Left lung (tissue), 14 donors: ENCODE measurements at places on chromosomes 11 and 22. TPM values are rescaled to one million over a fixed set of nuclear protein-coding genes. Genes with fewer than 3 reads are reported as not detected.

DNA sequence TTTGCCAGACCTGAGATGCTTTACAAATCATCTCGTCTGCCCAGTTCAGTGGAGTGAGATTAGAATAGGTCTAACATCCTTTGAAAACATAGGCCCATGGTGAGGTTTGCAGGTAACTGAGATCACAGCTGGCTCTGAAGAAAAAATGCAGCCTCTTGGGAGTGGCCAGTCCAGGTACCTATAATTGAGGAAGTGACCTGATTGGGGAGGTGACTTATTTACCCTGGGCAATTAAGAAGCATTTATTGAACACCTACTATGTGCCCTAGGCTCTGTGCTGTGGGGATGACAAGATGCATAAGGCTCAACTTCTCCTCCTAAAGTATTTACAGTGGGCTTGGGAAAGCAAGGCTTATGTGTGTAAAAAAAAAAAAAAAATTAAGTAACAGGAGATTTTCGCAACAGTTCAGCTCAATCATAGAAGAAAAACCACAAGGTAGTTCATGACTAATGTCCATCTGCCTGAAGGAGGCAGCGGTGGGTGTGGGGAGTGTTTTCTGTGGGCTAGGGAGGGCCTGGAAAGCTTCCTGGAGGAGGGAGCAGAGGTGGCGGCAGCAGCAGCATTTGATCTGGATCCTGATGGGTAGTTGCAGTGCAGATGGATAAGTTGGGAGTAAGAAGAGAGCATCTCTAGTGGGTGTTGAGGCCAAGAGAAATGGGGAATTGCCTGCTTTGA, 16.1 kb downstream of the MICAL2 start:
- no peak for DNase-seq

- DNase-seq: no peak
Observed at GRCh38 chr11:125165111-125165842, 726 bp downstream of the PKNOX2 start.

GRCh38 chr11:15649371-15650104, 534.8 kb downstream of the INSC start:
- DNase-seq: no peak

DNA sequence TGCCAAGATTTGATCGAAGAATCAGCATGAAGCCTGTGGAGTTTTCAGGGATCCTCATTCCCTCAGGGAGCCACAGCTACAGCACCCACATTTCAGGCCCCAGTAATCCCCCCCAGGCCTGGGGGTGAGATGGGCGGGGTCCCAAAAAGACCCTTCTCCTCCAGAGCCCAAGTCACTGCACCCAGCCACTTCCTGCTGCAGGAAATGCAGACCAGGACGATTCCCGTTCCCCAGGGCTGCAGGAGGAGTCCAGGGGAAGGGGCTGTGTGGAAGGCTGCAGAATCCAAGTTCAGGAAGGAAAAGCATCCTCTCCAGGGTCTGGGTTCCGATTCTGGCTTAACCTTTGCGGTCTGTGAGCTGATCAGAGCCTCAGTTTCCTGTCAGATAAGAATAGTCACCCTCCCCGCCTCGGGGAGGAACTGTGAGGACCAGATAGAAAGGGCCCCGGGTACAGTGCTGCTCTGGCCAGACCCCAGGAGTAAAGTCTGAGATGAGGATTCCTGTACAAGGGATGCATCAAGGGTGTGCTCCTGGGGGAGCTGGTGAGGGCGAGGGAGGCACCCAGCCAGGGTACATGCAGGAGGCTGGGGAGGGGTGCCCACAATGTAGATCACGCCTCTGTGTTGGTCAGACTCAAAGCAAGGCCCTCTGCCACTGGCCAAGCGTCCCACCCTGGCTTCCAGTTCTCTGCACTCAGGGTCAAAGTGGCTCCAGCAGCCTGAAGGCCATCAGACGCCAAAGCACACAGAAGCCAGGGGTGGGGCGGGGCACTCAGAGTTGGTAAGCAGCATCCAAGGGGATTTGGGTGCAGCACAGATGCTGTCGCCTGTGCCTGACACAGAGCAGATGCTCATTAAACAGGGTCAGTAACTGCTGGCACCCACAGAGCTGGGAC, 30.1 kb upstream of the TP53I11 start:
- peak; percentile 51 for DNase-seq

- DNase-seq: no peak
Observed at GRCh38 chr11:60701469-60701818, 2.0 kb downstream of the MS4A8 start.

DNA sequence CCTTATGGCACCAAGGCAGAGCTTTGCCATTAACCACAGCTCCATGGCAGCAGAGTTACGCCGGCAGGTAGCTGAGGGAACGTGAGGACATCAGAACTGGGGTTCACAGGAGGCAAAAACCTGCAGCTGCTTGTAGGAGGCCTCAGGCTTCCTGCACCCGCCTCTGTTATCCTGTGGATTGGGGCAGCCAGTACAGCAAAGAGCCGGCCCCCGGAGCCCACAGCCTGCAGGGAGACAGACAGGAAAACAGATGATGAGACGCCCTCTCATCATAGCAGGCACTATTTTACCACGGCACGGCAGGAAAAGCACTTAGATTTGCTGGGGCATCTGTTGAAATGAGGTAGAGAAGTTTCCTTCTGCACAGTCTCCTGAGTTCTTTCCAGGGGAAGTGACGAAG, 870.3 kb downstream of the TBC1D22A start:
- DNase-seq: no peak

DNA sequence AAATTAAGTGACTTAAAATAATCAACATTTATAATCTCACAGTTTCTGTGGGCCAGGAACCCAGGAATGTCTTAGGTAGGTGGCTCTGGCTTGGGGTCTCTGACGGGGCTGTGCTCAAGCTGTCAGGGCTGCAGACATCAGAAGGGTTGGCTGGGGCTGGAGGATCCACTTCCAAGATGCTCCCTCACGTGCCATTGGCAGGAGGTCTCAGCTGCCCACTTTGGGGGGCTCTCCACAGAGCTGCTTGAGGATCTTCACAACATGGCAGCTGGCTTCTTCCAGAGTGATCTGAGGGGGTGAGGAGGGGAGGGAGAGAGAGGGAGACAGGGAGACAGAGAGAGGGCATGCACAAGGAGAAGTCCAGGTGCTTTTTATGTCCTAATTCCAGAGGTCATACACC, 18.1 kb downstream of the SLC2A11 start:
- DNase-seq: no peak

- no peak for DNase-seq
Observed at GRCh38 chr22:45975164-45976161, 1.5 kb downstream of the WNT7B start.

DNA sequence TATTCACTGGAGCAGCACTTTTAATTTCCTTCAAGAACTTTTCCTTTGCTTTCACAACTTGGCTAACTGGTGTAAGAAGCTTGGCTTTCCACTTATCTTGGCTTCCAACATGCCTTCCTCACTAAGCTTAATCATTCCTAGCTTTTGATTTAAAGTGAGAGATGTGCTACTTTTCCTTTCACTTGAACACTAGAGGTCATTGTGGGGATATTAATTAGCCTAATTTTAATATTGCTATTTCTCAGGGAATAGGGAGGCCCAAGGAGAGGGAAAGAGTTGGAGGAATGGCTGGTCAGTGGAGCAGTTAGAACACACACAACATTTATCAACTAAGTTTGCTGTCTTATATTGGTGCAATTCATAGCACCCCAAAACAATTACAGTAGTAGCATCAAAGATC, 24.6 kb upstream of the CCDC90B start:
- DNase-seq: no peak

GRCh38 chr11:22668005-22668796, 1.8 kb downstream of the GAS2 start:
- DNase-seq: no peak

DNA sequence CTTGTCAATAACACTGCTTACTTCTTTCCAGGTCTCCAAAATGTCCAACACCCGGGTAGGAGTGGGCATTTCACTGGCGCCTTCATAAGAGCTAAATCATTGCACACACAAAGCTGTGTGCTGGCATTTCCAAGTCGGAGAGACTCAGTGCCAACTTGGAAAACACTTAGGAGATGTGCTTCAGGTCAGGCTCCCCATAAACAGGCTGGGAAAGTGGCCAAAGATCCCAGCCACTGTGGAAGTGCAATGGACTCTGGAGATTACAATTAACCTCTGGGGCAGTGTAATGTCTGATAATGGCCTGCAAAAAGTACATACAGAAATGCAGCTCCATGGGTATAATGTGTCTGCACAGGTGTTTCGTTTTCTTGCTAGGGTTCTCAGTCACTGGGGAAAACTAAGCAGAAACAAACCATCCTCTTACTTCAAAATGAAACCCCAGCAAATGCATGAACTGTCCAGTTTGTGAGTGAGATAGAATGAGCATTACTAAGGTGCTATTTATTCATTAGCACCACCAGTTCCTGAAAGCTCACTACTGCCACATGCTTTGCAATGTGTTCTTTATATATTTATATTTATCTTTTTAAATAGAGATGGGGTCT, 79.0 kb downstream of the ABTB2 start:
- DNase-seq: no peak

DNA sequence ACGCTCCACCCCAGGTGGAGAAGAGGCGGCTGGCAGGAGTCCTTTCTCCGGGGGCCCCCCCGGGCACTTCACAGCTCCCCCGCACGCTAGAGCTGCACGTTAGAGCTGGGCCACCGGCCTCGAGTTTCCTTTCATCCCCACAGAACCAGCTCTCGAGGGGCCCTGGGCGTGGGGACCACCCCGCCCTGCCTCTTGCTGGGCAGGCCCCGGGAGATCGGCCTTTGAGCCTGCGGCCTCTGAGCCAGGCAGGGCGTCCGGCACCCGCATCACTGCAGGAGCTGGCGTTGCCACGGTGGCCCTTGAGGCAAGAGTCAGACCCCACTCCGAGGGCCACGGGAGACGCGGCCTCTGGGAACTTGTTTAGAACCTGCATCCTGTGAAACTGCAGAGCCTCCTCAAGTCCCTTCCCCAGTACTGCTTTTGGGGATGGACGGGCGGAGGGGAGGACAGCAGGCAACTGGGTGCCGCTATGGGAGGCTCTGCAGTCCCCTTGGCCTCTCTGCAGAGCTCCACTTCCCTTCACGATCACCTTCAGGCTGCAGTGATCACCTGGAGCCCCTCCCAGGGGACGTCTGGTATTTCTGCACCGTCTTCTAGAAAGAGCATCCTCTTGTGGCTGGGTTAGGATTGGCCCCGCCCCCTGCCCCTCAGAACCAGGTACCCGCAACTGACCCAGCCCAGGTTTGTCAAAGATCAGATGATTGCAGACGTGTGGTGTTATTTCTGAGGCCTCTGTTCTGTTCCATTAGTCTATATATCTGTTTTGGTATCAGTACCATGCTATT, 13.9 kb upstream of the GAL start:
- no peak for DNase-seq

GRCh38 chr22:40122792-40123191, 54.9 kb upstream of the TNRC6B start:
- DNase-seq: no peak

DNA sequence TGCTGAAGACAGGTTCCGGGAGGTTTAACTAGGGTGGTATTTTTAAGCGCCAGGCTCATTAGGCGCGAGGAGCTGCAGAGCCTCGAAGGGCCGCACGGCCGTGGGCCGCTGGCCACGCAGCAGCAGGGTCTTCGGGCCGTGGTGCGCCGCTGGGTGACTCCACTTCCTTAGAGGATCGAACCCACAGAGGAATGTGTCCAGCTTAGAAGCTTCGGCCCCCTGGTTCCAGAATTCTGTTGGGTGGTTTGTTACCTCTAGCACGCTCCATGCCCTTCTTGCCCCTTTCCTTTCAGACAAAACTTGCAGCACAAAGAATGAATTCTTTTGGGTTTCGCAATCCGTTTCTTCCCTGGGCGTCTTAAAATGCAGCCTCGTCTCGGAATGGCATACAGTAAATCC, 773 bp upstream of the PATL1 start:
- DNase-seq: peak; percentile 52

GRCh38 chr11:122617926-122618325, 37.6 kb upstream of the UBASH3B start:
- DNase-seq: no peak

DNA sequence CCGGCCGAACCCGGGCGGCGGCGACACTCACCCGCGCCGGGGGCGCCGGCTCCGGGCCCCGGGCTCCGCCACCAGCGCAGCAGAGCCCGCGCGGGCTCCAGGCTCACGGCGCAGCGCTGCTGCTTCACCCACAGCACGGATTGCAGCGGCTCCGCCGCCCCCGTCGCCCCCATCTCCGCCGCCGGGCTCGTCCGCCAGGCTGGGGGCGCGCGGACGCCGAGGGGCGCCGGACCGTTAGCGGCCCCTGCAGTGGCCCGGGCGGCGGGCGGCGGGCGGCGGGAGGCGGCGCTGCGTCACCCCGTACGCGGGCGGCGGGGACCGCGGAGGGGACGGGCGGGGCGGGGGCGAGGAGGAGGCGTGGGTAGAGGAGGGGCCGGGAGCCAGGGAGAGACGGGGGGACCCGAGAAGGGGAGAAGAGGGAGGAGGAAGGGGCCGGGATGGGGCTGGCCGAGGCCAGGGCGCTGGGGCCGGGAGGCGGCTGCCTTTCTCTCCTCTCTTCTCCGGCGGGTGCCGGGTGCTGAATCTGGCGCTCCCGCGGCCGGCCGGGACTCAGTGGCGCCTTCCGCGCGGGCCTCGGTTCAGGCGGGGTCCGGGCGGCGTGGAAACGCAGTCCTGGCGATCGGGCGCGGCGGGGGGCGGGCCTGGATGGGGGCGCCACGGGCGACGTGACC, at the start of gene CERK:
Gene CERK (minus strand): TSS at position 277 of the 671 bp plus-strand sequence. CDS start 104 bp downstream, at position 173.
- DNase-seq: peak; percentile 96

- DNase-seq: no peak
Observed at GRCh38 chr11:72229336-72229924, 4.9 kb downstream of the INPPL1 start.

DNA sequence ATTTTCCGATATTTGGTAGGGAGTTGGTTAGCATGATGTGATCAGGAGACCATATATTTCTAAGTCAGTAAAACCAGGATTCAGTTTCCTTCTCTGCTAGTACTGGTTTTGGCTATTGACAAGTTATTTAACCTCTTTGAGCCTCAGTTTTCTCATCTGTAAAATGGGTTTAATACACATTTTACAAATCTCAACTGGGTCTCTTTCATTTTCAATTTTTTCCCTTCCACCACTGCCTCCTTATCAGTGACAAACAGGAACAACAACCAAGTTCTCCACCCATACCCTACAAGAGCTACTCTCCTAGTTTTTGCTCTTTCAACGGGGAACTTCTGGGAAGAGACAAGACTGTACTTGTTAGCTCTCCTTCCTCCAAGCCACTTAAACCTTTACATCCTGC, 6.2 kb upstream of the APLP2 start:
- no peak for DNase-seq

- peak; percentile 81 for DNase-seq
Observed at GRCh38 chr22:18023509-18024275, 669 bp downstream of the MICAL3 start.

GRCh38 chr11:78187366-78188285, 800 bp downstream of the KCTD21 start:
- DNase-seq: no peak

GRCh38 chr11:22976146-22976545, 115.9 kb upstream of the CCDC179 start:
- DNase-seq: no peak

The KRTAP5-4 gene
- polyA plus RNA-seq: not detected

The TREH gene
- polyA plus RNA-seq: 0.42 TPM

The MMP13 gene
- not detected for polyA plus RNA-seq

The DLG2 gene
- 7.3 TPM for polyA plus RNA-seq

The OR10A2 gene
- polyA plus RNA-seq: 0.06 TPM

The CATSPERZ gene
- not detected for polyA plus RNA-seq

The GLYAT gene
- 0.16 TPM for polyA plus RNA-seq

The SRRD gene
- 33.1 TPM for polyA plus RNA-seq

The SLC1A2 gene
- polyA plus RNA-seq: 18.9 TPM
